ENCODE measurements at places on chromosomes 7 and 10. TPM values are rescaled to one million over a fixed set of nuclear protein-coding genes. Genes with fewer than 3 reads are reported as not detected.

GRCh38 chr10:5895365-5895764 lies 5.3 kb downstream of the FBH1 start:
- DNase-seq: no peak

DNA sequence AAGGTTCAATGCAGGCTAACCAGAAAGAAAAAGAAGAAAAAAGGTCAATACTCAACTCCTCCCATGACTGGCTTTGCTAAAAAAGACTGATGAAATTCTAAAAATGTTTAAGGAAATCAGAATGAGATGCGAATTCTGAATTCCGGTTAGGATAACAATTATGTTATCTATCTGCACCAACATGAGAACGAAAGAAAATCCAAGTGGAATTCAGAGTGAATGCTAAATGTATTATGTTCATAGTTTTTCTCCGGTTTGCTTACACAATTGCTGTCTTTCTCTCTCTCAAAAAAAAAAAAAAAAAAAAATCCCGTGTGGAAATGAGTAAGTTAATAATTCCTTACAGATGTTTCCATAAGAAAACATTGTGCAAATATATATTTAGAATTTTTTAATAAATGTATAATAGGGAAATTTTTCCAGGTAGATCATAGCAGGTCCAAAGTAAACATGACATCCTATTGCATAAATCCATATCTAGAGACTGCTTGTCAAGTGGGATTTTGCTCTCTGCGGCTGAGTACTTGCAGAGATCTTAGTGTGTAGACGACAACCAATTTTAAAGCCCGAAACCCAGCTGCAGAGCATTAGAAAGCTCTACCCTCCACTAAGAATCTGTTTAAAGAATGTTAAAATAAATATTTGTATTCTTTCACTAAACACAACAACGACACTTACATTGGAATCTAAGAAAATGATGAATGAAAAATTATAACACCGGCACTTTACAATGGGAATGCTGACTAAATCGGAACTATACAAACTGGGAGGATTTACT lies 104.0 kb downstream of the JAZF1 start:
- DNase-seq: no peak

TMEM213 gene
- total RNA-seq: not detected

GRCh38 chr7:44764665-44765578 lies 16.3 kb downstream of the ZMIZ2 start:
- peak; percentile 50 for DNase-seq
